COLO829 (cell line): ENCODE measurements at places on chromosomes 2 and 18.

DNA sequence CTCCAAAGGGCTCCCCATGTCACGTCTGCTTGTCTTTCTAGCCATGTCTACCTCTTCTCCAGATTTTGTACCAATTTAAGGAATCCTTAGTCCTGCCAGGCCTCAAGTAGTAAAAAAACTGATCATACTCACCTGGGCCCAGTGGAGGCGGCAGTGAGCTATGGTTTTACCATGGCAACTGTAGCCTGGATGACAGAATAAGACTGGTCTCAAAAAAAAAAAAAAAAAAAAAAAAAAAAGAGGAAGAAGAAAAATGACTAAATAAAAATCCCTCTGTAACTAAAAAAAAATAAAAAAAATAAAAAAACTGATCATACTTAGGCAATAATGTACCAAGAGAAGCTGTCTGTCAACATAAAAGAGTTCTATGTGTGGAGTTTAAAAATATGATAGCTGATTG is 221.6 kb downstream of the NR4A2 start:
- DNase-seq: no peak

DNA sequence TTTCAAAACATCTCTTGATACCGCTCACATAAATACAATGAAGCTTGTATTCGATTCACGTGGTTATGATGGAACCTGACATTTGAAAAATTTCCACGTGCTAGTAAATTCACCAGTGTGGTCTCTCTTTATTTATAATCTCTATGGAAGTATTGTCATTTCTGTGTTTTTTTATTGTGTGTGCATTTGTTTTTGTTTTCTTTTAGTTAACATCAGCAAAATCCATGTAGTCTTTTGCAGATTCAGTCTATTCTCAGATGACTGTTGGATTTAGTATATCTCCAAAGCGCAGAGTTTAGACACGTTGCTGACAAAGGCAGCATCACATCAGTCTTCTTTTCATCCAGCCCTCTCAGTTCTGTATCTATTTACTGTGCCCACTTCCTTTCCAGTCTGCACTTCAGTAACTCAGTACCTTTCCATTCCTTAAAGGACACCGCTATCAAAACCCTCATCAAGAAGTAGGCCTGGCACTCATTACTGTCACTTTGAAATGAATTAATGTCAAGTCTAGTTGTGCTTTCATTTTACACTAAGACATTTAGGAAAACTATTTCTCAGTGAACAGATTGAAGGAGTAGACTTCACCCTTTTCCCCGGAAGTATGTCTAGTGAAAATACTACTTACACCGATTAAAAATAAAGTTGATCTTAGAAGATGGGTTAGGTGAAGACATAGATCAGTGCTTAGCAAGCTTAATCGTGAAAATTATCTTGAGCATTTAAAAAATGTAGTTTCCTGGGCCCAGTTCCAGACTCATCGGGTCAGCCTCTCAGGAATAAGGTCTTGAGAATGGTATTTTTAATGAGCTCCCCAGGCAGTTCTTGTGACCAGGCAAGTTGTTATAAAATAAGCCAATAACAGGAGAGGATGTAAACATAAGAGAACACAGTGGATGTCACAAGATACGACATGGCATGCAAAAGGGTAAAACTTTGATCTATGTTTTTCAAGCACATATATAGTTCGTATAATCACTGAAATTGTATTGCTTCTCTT is 506.8 kb upstream of the ZEB2 start:
- peak; percentile 77 for DNase-seq

DNA sequence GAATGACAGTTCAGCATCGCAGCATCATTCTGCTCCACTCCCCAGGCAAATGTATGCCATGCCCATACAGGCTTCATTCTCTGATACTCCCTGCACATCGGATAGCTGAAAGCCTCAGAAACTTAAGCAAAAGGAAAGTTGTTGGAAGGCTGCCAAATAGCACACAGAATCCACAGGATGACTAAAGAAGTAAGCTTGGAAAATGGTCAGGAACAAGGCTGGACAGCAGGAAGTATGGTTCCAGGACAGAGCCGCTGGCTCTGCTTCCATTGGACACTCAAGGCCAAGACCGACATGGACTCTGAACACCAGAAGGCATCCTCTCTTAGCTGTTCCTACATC is 256.5 kb downstream of the CDH20 start:
- DNase-seq: no peak

DNA sequence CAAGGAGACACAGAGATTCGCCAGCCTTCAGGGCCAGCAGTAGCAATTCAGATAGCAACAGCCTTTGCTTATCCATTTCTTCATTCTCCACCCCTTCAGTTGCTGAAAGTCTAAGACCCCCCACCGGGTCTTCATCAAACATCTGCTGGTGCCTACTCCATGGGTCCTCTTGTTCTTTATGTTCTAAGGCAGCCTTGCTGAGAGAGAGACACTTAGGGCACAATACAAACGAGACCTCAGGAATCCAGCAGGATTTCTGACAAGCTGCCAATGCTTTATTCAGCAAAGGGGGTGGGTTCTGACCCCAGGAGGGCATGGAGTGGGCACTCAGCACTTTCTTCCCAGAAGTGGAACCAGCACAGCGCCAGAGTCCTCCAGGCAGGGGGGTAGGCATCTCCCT is 36.2 kb upstream of the CNGA3 start:
- no peak for DNase-seq

GRCh38 chr2:23384551-23385343 is at the start of gene KLHL29:
TSS of gene KLHL29 (plus strand) at chr2:23385179. CDS start at chr2:23562197, 177,018 bp downstream.
- peak; percentile 76 for DNase-seq

DNA sequence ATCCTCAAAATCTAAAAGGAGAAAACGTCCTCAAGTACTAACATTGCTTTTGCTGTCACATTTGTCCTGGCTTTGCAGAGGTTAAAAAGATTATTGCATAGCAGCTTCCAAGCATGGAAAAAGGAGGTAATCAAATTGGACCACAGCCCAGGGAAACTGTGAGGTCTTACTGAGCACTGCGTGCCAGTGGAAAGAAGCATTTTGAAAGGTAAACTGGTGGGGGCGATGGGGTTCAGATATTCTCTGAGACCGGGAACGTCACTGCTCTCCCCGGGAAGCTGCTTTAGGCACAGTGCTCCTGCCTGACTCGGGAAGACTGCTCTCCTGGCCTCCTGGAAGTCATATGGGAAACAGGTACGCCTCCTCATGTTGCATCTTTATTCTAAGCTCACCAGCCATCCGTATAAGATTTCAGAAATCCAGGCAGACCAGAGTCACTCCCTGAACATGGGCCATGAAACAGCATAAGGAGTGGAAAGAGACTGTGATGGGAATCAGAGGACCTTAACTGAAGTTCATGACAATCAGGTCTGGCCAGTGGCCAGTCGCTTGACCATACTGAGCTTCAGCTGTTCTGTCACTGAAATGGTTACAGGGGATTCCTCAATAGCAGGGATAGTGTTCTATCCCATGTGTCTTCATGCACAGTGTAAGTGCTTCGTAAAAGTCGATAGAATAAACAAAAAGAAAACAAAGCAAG is 284.1 kb downstream of the TRIB2 start:
- DNase-seq: no peak

DNA sequence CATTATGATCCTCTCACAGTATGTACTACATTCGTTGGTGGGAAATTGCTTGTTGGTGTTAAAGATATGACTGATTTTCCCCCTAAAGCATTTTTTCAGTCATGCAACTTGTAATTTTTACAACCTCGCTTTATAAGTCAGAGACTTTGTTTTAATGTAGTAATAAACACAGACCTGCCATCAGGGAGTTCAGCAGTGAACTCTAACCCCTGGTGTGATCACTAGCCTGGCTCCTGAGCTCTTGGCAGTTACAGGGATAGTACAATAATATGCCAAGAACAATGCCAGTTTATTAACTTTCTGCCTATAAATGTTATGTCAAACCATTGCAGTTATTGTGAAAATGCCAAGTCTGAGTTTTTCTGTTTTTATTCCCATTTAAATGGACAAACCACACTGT is 93.8 kb downstream of the EDAR start:
- no peak for DNase-seq

GRCh38 chr2:207093234-207093633 is 72.5 kb downstream of the KLF7 start:
- DNase-seq: no peak

DNA sequence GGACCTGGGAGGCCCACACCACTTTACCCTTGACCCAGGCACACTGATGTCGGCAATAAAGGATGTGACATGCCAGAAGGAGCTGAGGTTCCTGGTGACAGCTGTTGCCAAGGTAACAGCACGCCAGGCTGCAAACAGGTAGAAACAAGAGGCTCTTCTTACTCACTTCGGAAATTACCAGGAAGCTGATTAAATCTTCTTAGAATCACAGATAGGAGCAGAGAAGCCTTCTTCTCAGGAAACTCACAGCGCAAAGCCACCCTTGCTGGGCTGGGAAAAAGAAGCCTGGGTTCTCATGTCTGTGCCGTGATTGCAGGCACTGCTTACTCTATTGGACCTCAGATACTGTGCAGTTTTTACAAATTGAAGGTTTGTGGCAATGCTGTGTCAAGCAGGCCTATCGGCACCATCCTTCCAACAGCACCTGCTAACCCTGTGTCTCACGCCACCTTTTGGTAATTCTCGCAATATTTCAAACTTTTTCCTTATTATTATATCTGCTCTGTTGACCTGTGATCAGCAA is 61.0 kb upstream of the TAF1B start:
- DNase-seq: no peak
